ENCODE measurements at places on chromosomes 4 and X.

GRCh38 chr4:184392316-184392715 is 82.0 kb downstream of the IRF2 start:
- no peak for DNase-seq

DNA sequence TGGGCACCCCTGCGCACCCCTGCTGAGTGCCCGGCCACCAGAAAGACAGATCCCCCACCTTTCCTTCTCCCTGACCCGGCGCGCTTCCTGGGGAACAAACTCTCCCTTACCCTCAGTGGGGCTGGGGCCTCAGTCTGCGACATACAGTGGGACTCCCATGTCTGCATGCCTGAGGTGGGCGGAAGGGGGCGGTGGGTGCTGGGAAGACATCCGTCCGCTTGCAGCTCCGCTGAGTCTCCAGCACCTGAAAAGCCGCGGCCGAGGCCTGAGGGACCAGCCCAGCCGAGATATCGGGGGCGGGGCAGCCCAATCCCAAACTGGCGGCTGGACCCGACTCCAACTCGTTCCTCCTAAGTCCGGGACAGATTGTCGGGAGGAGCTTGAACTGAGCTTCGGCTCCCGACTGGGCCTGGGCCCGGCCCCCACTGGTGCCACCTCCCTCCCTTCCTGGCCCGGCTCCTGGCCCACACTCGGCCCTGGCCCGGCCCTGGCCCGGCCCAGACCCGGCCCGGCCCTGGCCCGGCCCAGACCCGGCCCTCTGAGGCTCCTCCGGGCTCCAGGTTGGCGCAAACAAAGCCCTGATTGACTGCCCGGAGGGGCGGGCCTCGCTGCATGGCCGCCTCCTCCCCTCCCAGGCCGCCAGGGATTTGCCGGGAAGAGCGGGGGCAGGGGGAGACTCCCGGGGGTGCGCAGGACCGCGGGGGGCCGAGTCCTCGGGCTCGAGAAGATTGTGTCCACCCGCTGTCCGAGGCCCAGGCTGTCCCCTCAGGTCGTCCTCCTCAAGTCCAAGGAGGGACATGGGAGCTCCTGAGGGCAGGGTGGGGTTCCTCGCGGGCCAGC is 877 bp upstream of the SLC16A2 start:
- no peak for DNase-seq

- no peak for DNase-seq
Measured at GRCh38 chr4:105415281-105415744, 58.5 kb downstream of the PPA2 start.

- DNase-seq, result no peak
Measured at GRCh38 chrX:23333842-23334520, 668 bp upstream of the PTCHD1 start.

GRCh38 chr4:169305651-169306050 is 34.9 kb upstream of the SH3RF1 start:
- DNase-seq, result no peak

DNA sequence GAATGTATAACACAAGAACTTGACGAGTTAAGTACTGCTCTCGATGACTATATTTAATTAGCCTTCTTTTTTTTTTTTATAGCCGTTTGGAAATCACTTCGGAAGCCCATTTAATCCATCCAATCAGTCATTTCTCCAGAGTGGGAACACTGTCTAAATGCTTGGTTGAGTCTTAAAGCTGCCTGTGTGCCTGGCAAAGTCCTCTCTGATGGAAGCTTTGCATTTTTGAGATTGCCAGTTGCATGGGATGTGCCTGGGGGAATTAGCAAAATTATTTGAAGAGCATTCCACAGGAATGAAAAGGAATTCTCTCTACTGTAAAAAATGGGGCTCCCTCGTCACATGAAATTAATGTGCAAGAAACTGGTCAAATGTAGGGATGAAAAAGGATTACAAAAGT is 398.8 kb upstream of the RPS6KA3 start:
- no peak for DNase-seq

DNA sequence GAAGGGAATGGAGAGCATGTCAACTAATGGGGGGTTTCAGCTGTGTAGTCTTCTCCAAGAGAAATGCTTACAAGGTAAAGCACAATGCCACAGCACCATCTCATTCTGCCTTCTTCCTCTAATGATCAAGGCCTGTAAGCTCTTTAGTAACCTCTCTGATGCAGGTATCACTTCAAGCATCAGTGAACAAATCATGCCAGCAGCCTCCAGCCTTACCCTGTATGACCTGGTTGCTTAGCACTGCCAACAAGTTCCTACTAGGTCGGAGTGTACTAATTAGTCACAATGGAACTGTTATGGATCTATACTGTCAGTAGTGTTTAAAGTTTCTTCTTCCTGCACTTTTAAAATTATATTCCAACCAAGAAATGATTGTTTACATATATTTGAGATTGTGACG is 197.7 kb downstream of the GRID2 start:
- DNase-seq, result no peak

- no peak for DNase-seq
Measured at GRCh38 chr4:31272331-31273061, 552.3 kb downstream of the PCDH7 start.

GRCh38 chr4:83125738-83126141 is 11.2 kb upstream of the PLAC8 start:
- DNase-seq, result peak; percentile 33

GRCh38 chr4:115675719-115676118 is 562.3 kb upstream of the NDST4 start:
- no peak for DNase-seq

DNA sequence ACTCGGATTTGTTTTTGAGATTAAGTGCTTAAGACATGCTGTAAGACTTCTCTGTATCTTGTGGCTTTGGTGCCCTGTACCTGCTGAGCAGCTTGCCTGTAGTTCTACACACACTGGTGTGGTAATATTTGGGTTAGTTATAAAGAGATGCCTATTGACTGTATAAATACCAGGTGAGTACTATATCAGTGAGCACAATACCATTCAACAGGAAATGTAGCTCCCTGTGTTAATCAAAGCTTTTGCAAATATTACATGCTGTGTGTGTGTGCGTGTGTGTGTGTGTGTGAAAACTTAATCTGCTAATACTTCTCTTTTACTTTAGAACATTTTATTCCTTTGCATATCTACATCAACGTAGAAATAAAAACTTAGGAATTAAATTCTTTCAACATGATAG is 30.1 kb downstream of the MYOZ2 start:
- no peak for DNase-seq

- DNase-seq, result no peak
Measured at GRCh38 chr4:76090241-76090691, 15.8 kb downstream of the ART3 start.

DNA sequence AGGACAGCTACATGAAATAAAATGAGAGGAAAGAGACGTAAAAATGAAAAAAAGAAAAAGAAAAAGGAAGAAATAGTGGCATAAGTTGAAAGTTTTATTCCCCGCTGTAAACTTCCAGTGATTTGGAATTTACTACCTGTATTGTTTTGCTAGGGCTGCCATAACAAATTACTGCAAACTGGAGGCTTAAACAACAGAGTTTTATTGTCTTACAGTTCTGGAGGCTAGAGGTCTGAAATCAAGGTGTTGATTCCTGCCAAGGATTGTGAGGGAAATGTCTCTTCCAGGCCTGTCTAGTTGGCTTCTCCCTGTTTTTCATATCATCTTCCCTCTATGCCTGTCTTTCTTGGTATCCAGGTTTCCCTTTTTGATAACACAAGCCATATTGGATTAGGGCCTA is 119.4 kb upstream of the PACRGL start:
- no peak for DNase-seq

DNA sequence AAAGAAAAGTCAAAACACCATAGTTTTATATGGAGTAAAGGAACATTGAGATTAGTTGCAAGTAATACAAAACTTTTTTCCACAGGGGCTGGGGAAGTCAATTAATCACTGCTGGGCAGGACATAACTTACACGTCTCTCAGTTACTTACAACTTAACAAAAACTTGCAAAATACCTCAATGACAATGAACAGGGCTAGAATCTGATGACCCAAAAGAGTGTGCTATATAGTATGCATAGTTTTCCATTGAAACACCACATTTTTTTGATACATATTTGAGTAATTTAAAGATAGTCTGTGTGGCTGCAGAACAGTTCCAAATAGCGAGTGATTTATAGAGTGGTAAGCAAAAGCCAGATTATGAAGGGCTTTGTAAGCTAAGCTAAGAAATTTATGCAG is 172.3 kb upstream of the TRPC5 start:
- no peak for DNase-seq

DNA sequence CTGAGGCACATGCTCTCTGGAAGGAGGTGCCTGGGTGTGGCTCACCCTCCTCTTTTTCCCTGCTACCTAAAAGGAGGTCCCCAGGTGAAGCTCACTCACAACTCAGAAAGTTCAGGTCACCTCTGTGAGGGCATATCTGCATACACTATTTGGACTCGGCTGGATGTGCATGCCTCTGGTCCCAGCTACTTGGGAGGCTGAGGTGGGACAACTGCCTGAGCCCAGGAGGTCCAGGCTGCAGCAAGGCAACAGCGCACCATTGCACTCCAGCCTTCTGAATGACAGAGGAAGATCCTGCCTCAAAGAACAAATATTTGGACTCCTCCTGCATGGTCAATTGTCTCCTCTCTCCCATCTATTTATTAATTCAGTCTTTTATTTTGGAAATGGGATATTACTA is 46.4 kb downstream of the CPLX1 start:
- DNase-seq, result no peak

GRCh38 chr4:143185253-143186107 is 763 bp downstream of the USP38 start:
- DNase-seq, result peak; percentile 23

GRCh38 chrX:31521941-31522340 is 450.1 kb upstream of the FTHL17 start:
- no peak for DNase-seq

- no peak for DNase-seq
Measured at GRCh38 chrX:139842326-139843185, 90.3 kb downstream of the ATP11C start.

GRCh38 chrX:18906286-18906685 is 77.6 kb downstream of the PHKA2 start:
- DNase-seq, result no peak

DNA sequence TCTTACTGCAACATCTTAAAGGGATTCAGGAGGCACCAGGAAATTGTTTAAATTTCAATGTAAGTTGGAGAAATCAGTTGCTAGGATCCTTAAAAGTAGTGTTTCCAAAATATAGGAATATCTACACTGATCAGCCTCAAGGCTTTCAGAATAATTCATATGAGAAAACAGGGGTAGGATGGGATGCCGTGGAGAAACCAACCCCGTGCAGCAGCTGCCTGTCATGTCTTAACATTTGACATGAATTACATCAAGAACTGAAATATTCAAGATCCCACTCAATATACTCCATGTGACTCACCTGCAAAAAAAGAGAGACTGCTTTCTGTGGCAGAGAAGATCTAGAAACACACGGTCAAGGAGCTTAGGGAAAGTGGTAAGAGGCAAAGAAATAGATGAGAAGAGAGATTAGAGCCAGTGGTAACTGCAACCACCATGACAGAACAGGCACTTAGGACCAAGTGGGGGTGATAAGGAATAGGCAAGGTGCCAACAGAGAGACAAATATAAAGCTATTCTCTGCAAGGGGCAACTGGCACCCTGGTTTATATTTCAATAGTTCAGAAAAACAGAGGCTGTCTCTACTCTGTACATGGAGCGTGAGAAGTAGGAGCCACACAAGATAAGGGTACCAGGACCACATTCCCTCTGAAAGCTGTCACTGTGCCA is 64.0 kb downstream of the SLC39A8 start:
- DNase-seq, result no peak

- DNase-seq, result no peak
Measured at GRCh38 chr4:7630568-7631287, 196.0 kb upstream of the PSAPL1 start.

DNA sequence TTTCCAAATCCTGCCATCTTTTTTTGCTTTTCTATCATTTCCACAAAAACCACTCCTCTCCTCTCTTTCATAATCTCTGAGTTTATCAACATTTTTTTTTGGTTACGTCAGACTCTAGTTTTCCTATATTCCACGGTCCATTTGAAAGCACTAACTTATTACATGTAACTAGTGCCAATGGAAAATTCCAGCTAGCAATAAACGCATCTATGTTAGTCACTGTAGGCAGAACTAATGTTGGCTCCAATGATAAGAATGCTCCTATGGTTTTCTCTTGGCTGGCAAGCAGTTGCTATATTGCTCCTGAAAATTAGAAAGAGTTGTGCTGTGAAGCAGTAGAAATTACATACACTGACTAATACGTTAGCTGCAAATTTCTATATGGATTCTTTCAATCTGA is 634.6 kb upstream of the FTHL17 start:
- DNase-seq, result no peak

GRCh38 chr4:143341186-143341755 is 4.6 kb downstream of the GAB1 start:
- DNase-seq, result no peak

DNA sequence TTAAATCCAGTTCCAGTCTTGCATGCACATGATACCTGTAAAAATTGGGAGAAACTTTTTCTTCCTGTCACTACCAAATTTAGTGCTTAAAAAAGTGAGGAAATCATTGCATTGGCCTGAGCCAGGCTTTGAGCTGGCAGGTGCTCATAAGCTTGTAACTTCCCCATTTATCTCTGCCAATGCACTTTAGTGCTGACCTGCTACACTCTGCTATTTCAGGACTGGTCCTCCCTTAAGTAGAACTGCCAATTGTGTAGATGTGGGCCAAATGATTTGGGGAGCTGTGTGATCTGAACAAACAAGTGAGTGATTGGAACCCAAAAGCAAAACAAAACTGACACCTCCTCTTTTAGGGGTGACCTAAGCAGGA is 51.8 kb downstream of the ZNF827 start:
- DNase-seq, result no peak

- DNase-seq, result no peak
Measured at GRCh38 chr4:103197765-103198110, 405 bp downstream of the CENPE start.

GRCh38 chr4:176217510-176217909 is 22.1 kb upstream of the SPATA4 start:
- no peak for DNase-seq

DNA sequence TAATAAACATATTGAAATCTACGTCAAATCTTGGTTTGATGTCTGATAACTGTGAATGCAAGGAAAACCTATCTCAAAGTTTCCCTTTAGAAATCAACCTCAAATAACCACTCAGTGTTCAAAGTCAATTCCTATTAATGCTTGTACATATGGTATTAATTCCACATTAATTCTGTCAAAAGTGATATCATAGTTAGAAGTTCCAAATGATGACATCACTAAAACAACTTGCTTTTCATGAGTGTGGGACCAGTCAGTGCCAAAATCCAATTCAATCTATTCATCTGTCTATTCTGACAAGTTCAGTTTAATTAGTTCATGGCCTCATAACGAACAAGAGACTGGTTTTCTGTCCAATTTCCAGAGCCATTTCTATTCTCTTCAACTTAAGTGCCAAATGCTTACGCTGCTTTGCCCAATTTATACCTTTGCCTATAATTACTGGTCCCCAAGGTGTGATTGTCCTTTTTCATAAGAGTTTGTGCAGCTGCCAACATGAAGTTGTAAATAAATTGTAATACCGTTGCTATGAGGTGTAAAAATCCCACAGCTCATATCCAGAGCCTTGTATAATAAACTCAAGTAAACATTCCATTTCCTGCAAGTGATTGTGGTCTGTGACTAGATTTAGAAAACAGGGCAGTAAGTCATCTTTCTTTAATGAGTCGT is 476.2 kb downstream of the RAB28 start:
- no peak for DNase-seq

- DNase-seq, result no peak
Measured at GRCh38 chr4:42478509-42478908, 81.2 kb downstream of the SHISA3 start.

- no peak for DNase-seq
Measured at GRCh38 chr4:99572527-99573240, 1.9 kb upstream of the MTTP start.

- DNase-seq, result no peak
Measured at GRCh38 chr4:22498866-22499265, 17.0 kb downstream of the ADGRA3 start.

GRCh38 chrX:154526901-154527675 is 11.1 kb upstream of the FAM3A start:
- peak; percentile 47 for DNase-seq

Measured in activated T-cell treated with anti-CD3 and anti-CD28 coated beads for 48 hours (primary cell).